Stimulated activated CD4-positive, alpha-beta T cell treated with anti-CD3 and anti-CD28 coated beads, Interleukin-4, amount 100 ng/mL, for 48 hours (primary cell): ENCODE measurements at places on chromosomes 3 and 15.

DNA sequence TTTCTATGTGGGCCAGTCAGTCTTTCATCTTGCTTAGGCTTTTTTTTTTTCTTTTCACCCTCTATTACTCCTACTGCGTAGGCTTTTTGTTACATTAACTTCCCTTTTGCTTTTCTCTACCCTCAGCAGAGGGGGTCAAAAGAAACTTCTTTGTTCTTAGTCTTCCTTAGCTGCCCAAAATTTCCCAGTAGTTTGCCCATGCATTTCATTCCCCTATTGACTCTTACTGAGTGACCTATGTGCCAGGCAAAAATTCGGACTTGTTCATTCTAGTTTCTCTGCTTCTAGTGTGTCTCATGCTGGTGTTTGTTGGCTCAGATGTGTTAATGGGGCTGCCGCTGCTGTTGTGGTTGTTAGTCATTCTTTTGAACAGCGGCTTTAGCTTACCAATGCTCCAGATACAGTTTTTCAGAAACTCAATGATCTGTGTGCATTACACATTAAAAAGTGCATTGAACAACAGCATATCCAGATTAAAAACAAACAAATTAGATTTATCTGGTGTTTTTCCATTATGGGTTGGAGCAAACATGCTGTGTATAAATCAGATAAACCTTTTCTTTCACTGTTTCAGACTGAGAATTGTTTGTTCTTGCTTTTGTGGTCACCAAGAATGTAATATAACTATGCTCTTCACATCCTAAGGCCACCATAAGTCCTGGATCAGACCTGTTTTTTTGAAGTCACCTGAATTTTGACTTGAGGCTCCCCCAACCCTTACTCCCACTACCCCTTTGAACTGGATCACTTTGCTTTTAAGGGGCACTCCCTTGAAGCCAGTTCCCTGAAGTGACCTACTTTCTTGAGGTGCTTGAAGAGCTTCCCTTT lies 43.1 kb downstream of the PDE8A start:
- DNase-seq = no peak

- DNase-seq = no peak
Measured at GRCh38 chr3:150168698-150169097, 198.0 kb upstream of the PFN2 start.

- DNase-seq = no peak
Measured at GRCh38 chr3:161991901-161992540, 495.4 kb downstream of the OTOL1 start.

GRCh38 chr15:39934397-39935071 lies 619 bp downstream of the EIF2AK4 start:
- DNase-seq = no peak

DNA sequence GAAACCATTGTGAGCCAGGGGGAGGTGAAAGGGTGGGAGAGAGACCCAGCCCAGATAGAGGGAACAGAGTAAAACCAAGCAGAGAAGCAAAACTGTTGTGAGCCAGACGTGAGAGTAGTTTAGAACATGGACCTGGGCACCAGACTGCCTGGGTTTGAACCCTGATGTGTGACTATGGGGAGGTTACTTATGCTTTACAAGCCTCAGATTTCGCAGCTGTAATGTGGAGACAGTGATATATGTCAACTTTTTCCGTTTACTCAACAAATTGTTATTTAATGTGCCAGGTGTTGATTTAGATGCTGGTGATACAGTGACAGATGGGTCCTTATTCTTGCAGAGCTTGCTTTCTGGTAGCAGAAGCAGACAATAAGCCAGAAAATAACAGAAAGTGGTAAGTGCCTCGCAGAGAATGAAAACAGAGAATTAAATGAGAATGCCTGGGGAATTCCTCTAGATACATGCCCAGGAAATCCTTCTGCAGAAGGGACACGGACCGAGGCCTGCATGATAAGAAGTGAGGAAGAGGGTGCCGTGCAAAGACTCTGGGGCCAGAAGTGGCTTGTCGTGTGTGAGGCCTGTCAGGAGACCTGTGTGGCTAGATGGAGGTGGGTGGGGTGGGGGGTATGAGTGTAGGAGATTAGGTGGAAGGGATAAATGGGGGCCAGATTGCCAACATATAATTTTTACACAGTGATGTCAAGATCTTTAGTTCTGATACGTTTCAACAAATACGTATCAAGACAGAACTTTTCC lies 15.0 kb downstream of the KAT2B start:
- DNase-seq = no peak

- no peak for DNase-seq
Measured at GRCh38 chr3:132317229-132317948, at the start of gene ACP3. Gene ACP3 (plus strand): TSS chr3:132317407. CDS start chr3:132317457, 50 bp downstream.

GRCh38 chr3:196985298-196985697 lies 16.7 kb upstream of the PIGZ start:
- no peak for DNase-seq

DNA sequence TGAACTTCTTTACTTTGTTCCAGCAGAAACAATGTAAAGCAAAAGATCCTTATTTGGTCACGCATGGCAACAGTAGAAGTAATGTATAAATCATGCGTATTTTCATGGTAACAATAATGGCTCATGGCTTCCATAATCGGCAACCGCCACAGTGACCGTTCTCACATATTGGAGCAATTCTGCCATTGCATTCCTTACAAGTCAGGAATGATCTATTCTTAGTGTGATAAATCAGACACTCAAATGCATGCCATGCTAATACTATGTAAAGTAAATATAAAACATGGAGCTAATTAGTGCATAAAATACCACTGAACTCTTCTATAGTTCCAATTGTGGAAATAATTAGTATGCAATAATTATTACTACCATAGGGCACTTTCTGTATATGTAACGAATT lies 13.5 kb upstream of the CERS3 start:
- DNase-seq = no peak
